Activated T-helper 17 cell treated with anti-CD3 and anti-CD28 coated beads, Interleukin-2, amount 50 U/mL, for 72 hours (primary cell): ENCODE measurements at places on chromosomes 5 and 9. TPM values are rescaled to one million over a fixed set of nuclear protein-coding genes. Genes with fewer than 3 reads are reported as not detected.

Gene MLANA
- not detected for total RNA-seq

Gene PKD2L2
- total RNA-seq: 0.30 TPM

Gene FGD3
- 70.6 TPM for total RNA-seq

Gene RANBP17
- not detected for total RNA-seq

Gene SIL1
- total RNA-seq: 27.0 TPM

Gene TLX3
- not detected for total RNA-seq

Gene STK32A
- not detected for total RNA-seq

Gene PCDHB6
- not detected for total RNA-seq

Gene NR3C1
- 33.2 TPM for total RNA-seq

Gene SHOC1
- total RNA-seq: not detected

Gene TNC
- total RNA-seq: not detected

Gene TEX48
- 0.42 TPM for total RNA-seq

Gene BTNL3
- not detected for total RNA-seq

Gene FBLL1
- 1.1 TPM for total RNA-seq

Gene TIMD4
- 0.67 TPM for total RNA-seq

Gene PROB1
- 6.4 TPM for total RNA-seq

Gene UGT3A2
- total RNA-seq: not detected

Gene HACD4
- 2.9 TPM for total RNA-seq

Gene UNC13B
- total RNA-seq: 1.4 TPM

Gene SLC1A1
- 0.45 TPM for total RNA-seq
